G401 (cell line): ENCODE measurements at places on chromosomes 4 and X. TPM values are rescaled to one million over a fixed set of nuclear protein-coding genes. Genes with fewer than 3 reads are reported as not detected.

Gene CLCN4
- total RNA-seq, result 2.6 and 3.6 TPM in 2 replicates

DNA sequence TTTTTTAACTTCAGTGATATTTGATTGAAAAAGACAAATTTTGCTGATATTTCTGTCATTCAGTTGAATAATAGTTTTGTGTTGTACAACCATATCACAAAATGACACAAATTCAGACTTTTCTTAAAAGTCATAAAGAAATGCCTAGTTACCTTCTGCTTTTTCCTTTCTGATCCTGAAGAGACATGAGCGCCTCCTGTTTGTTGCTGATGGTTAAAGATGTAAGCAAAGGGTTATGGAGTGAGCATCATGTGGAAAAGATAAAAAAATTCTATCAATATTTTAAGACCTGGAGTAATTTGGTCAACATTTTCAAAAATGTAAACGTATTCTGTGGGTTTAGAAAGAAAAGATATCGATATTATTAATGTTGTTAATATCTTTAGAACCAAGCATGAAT, 669.9 kb upstream of the NR3C2 start:
- no peak for DNase-seq

Gene CSAG3
- not detected in 2 replicates for total RNA-seq

- DNase-seq, result no peak
Measured at GRCh38 chr4:122012735-122013134, 60.9 kb upstream of the TRPC3 start.

DNA sequence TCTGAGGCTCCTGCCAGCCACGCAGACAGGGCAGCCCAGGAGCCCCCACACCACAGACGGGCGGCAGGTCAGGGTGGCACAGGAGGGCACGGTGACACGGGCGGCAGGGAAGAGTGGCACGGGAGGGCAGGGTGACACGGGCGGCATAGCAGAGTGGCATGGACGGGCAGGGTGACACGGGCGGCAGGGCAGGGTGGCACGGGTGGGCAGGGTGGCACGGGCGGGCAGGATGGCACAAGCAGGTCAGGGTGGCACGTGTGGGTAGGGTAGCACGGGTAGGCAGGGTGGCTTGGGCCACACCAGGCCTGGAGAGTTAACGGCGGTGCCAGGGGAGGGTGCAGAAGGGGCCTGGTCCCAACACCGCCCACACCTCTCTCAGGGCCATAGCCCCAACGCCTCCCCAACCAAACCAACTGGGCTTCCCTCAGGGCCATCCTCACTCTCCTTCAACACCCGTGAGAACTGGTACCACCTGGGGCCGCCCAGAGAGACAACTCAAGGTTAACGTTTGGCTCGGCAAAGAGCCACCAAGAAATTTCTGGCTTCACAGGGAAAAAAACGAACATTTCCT, 3.4 kb downstream of the CTBP1 start:
- DNase-seq, result no peak

Gene ADH4
- total RNA-seq, result not detected in 2 replicates

- no peak for DNase-seq
Measured at GRCh38 chr4:81096566-81096965, 66.1 kb downstream of the BMP3 start.

GRCh38 chr4:165592386-165592785, 213.6 kb downstream of the CPE start:
- no peak for DNase-seq

GRCh38 chr4:5798462-5798861, 87.5 kb downstream of the EVC start:
- no peak for DNase-seq

Gene MSANTD1
- 0.20 TPM in 1 of 2 replicates, not detected in the other for total RNA-seq

DNA sequence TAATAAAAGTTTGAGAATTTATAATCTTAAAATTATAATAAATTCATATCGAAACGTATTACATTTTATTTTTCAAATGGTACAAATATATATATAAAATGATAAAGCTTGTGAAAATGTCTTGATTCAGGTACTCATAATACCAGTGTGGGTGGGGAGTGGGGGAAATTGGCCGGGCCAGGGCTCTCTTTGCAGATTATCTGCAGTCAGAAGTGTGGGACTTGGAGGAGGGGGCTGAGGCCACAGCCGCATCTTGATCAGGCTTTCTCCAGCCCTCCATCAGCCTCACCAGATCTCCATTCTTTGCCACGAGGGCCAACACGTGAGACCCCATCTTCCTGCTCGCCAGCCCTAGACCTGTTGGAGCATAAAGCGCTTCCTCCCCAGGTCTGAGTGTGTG, 86.7 kb downstream of the STIM2 start:
- DNase-seq, result no peak
